ENCODE measurements at places on chromosomes 5 and 9.

DNA sequence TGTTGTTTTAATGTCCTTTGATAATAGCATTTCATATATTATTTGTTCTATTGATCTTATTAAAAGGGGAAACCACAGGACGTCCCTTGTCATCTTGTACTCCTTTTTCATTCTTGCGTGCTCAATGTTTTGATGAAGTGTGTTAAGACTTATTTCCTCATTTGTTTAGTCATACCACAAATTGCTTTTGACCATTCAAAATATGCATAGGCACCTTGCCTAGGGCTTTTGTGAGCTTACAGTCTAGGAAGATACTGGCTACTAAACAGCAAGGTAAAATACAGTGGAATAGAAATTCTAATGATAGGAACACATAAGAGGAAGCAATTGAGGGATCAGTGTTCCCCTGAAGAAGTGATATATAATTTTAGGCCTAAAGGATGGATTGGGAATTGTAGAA lies 190.3 kb downstream of the WDR70 start:
- DNase-seq: no peak

DNA sequence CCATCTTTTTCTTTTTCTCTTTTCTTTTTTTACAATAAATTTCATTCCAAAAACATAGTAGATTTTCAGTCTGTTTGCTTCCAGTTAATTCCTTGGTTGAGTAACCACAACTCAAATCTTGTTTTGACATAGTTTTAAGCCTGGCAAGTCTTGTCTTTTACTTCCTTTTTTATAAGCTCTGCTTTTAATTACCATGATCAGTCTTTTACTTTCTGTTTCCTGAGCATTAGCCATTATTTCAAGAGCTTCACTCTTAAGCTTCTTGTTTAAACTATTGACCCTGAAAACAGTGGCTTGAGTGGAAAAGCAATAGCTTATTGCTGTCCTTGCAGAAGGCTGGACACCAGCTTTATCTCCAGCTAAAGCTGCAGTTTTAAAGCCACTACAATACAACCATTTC lies 1363.3 kb downstream of the MAT2B start:
- DNase-seq: peak; percentile 5

- peak; percentile 8 for DNase-seq
Measured at GRCh38 chr5:144189800-144190429, 19.2 kb downstream of the KCTD16 start.

- no peak for DNase-seq
Measured at GRCh38 chr5:98679963-98680362, 93.5 kb upstream of the RGMB start.

DNA sequence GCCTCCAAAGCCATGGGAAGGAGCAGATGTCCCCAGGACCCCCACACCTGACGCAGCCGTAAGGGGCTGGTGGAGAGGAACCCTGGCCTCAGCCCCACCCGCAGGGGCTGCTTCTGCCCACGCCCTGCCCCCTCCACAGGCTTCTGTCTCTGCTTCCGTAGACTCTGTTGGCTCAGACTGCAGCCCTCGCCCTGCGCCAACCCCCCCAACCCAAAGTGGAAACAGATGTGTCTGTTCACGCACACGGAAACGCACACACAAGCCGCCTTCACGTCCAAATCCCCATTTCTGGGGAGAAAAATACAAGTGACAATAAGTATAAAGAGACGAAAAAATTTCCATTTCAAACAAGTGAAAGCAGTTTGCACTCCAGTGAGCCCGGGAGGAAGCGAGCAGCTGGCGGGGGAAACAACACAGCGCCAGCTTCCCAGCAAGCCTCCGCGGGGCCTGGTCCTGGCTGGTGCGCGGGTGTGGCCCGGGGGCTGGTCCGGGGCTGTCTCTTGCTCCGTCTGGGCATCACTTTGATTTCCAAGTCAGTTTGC lies 32.6 kb upstream of the RXRA start:
- DNase-seq: no peak

DNA sequence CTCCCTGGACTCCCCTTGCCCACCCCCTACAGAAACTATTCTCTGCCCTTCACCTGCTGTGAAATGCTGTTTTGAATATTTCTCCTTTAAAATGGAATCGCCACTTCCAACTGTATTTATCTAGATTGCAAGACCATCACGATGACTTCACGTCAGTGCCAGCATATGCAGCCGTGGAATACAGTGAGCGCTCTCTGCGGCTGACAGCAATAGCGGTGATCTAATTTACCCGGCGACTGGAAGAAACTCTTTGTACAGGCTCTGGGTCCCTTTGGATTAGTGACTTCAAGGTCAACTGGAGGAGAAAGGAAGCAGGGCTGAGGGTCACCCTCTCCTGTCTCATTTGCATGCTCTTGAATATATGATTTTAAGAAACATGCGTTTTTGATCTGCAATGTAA lies 192.0 kb downstream of the IRX1 start:
- DNase-seq: no peak

GRCh38 chr5:38500573-38501260 lies 55.7 kb downstream of the LIFR start:
- no peak for DNase-seq

DNA sequence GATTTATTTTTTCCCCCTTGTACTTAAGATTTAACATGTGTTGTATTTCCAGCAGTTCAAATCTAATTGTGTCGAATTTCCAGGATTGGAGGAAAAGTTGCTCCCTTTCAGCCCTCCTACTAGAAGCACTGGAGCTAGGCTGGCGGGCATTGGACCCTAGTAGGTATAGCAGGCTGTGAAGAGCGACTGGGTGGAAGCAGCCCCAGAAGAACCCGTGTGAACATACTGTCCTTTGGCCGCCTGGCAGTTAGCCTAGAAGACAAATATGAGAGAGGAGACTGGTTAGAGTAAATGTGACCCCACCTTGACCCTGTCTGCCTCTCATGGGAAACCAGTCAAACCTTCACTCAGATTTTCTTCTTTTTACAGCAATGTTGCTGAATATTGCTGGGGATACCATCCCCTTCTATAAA lies 13.9 kb downstream of the ALDOB start:
- DNase-seq: no peak

DNA sequence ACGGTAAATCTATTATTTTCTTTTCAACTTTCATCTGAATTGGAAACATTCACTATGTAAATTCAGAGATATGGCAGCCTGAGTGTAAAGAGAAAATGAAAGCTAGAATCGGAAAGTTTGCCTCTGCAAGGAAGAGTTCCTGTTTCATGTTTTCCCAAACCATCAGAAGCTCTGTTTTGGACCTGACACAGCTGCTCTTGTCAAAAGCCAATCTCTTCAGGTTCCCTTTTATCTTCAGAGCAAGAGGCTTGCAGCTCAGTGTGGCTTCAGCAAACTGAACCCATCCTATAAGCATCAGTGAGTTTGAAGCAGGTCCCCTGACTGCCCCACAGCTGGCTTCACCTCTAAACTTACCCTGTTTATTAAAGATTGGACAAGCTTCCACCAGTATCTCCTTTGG lies 1099.7 kb downstream of the DTWD2 start:
- peak; percentile 9 for DNase-seq

- no peak for DNase-seq
Measured at GRCh38 chr5:18220631-18221030, 586.4 kb downstream of the TAF11L14 start.

- no peak for DNase-seq
Measured at GRCh38 chr5:57002959-57003485, 51.1 kb upstream of the MIER3 start.

DNA sequence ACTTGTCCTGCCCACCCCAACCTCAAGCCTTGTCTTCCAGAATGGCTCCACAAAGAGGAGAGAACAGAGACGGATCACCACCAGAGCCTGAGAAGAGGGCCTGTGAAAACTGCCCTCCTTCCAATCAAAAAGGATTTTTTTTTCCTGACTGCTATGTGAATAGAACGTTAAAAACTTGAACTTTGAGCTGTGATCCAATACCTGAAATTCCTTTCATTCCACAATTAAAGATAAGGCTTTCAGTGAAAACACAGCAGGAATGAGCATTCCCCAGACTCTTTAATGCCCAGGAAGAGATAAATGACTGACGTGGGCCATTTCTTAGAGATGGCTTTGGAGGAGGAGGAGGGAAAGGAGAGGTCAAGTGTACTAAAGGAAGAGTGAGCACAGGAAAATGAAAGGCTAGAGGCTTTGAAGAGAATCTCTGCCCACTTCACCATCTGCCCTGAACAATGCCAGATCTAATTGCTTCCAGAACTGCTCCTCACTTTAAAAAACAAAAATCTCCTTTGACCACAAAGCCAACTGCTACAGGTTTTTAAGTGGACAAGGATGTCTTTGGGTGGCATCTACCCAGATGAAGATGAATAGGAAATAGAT lies 177.9 kb upstream of the MAP3K1 start:
- no peak for DNase-seq

Data from NAMALWA (cell line).